ENCODE measurements at places on chromosomes 7 and 10.
A peak's percentile ranks its signal among the peaks of the same experiment; 100 is the strongest.

DNA sequence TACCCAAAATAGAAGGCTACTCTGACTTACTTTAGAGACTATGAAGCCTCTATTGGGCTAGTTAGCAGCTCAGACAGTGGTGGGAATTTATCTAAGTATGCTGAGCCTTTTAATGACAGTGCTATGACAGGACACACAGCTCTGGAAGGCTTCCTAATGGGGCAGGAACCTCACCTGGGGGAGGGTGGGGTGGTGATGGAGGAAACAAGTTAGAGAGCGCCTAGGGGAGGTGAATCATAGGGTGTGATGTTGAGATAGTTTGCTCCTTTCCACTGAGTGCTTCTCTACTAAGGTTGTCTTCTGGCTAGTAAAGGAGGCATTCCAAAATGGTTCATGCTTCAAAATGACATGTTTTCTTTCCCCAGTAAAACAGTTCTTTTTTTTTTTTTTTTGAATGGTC, 42.1 kb downstream of the PPP1R9A start:
- DNase-seq, result no peak

DNA sequence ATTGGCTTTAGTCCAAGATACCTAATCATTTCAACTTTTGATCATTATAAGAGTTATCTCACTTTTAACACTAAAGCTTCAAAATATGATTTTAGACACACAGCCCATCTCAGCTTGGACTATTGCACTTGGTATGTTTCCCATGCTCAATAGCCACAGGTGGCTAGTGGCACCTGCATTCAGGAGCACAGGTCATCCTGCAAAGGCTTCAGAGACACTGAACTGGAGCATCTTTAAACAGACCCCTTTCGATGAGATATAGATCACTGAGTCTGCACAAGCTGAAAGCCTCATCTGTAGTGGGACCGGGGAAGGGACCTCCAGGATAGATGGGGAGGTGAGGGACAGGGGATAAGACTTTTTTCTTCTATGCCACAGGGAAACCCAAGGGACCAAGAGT, 48.5 kb upstream of the TARP start:
- DNase-seq, result no peak

- no peak for DNase-seq
Observed at GRCh38 chr7:155205368-155206317, 92.0 kb upstream of the INSIG1 start.

DNA sequence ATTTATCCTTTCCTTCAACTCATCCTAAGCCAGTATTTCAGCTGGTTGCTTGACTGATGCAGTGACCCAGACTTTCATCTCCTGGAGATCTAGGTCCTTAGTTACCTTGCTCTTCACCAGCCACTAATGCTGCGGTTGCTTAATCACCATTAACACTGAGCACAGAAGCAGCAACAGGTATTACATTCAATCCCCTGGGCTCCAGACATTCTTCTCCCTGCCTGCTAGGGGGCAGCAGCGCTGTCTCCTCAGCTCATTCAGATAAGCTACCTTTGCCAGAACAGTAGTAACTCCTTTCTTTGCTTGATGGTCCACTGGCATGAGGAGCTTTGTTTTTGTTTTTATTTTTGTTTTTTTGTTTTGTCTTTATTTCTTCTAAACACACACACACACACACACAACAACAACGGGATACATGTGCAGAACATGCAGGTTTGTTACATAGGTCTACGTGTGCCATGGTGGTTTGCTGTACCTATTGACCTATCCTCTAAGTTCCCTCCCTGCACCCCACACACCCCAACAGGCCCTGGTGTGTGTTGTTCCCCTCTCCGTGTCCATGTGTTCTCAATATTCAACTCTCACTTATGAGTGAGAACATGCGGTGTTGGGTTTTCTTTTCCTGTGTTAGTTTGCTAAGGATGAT, 1043.2 kb upstream of the C7orf33 start:
- DNase-seq, result peak; percentile 75

DNA sequence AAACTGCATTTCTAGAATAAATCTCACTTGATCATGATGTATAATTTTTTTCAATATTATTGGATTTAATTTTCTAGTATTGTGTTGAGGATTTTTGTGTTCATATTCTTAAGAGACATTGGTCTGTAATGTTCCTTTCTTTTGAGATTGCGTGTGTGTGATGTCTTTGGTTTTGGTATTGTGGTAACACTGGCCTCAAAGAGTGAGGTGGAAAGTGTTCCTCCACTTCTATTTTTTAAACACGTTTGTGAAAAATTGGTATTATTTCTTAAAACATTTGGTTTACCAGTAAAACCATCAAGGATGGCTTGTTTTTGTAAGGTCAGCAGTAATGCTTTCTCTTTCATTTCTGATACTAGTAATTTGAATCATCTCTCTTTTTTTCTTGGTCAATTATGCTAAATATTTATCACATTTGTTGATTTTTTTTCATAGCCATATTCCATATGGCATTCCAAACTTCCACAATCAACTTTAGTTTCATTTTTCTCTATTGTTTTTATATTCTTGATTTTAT, 290.2 kb upstream of the CDC14C start:
- no peak for DNase-seq

DNA sequence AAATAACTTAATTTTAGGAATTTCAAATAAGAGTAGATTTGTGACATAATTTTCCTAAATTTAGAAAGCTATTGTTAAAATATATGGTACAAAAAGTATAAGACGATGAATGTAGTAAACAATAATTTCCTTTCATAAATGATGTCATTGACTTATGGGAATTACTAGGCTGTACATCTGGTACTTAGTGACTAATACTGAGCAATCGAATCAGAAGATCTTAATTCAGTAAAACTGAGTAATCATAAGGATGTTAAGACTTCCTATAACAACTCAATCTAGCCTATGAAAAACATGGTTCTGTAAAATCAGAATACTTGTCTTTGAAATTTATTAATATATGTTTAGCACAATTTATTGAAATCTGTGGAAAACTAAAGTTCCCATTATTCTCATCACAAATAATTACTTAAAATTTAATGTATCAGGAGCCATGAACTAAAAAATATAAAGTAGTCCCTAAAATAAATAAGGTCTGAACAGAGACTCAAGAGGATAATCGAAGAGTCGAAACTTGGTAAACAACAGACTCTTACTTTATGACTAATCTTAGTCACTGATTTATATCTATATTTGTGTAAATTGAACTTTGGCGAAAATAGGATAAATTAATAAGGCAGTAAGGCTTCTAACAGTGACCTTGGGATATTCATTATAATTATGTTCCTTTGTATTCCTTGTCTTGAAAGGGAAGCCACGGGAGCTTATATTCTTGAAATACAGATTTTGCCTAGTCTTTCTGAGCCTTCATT, 142.1 kb downstream of the HGF start:
- no peak for DNase-seq

- DNase-seq, result no peak
Observed at GRCh38 chr10:132102071-132102716, 36.4 kb downstream of the JAKMIP3 start.

- peak; percentile 46 for DNase-seq
Observed at GRCh38 chr7:95811846-95812445, 39.6 kb downstream of the DYNC1I1 start.

- DNase-seq, result no peak
Observed at GRCh38 chr7:70668606-70669358, 463.2 kb upstream of the GALNT17 start.

DNA sequence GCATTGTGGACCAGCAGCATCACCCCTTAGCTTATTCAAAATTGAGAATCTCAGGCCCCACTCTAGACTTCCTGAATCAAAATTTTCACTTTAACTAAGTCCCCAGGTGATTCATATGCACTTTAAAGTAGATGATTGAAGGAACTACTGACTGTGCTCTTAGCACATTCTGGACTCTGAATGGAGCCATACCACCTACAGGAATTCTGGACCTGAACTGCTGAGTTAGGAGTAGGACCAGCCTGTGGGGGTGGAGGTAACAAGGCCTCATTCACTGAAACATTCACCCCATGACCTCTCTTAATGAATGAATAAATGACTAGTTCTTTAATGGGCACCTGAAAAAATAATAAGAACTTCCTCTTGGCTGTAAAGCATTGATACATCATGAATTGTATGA, 7.3 kb downstream of the PDK4 start:
- no peak for DNase-seq

DNA sequence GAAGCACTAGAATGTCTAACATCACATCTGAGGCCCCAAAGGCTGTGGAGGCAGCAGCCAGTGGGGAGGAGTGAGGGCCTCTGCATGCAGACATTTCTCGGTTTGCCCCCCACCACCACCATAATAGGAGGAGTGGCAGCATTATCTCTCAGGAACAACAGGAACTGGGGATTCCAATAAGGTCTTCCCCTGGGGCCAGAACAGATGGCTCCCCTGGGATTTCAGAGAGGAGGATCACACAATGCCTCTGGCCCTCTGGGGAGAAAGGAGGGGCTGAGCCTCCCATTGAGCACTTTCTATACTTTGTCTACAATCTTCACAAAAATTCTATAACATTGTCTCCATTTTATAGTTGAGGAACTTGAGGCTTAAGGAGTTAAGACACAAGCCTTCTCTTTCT, 61.1 kb downstream of the GRID1 start:
- DNase-seq, result no peak

- no peak for DNase-seq
Observed at GRCh38 chr7:4724648-4725013, 42.5 kb downstream of the FOXK1 start.

DNA sequence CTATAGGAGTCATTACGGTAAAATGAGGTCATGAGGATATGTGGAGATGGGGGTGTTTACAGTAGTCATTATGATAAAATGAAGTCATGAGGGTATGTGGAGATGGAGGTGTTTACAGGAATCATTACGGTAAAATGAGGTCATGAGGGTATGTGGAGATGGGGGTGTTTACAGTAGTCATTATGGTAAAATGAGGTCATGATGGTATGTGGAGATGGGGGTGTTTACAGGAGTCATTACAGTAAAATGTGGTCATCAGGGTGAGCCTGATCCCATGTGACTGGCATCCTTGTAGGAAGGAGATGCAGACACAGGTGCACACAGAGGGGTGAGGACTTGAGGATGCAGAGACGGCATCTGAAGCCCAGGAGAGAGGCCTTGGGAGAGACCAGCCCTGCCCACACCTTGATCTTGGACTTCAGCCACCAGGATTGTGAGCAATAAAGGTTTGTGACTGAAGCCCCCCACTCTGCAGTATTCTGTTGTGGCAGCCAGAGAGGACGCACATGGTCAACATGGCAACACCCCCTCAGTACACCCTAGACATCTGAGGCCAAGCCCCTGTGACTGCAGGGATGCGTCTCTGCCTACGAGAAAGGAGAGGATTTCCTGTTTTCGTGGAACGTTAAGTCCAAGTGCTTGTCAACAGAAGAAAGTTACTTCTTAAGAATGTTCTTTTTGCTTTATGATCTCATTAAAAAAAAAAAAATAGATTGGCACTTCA, 544.4 kb downstream of the DNAJB6 start:
- DNase-seq, result no peak

DNA sequence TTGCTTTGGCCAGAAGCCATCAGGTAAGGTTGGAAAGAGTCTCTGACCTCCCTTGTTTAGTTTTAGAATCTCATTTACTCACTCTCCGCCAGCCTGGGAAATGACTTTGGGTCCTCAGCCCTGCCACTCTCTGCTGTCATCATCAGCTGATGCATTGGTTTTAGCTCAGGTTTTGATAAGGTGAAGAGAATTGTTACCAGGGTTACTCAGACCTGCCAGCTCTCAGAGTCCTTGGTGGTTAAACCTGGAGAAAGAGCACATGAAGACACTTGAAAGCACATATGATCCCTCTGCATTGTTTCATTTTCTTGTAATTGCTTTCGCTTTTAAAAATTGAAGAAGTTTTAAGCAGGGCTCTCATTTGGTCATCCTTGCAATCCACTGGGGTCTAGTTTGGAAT, 4.0 kb upstream of the CROT start:
- no peak for DNase-seq

DNA sequence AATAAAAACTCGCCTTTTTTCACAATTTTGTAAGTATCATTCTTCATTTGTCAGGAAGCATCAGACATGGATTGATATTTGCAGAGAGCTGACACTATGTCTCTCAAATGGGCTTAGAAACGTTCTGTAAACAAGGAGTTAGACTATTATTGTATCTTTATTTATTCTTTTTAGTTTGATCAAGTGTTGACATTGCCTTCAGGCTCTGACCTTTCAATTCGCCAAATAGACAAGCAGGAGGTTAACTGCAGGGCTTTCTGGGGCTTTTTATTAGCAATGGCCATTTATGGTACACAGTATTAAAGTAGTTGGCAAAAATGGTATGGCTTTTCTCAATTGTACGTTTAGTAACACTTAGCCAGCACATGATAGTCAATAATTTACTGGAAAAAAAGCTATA, 221.7 kb downstream of the ZWINT start:
- DNase-seq, result peak; percentile 72

- no peak for DNase-seq
Observed at GRCh38 chr10:109887243-109887642, 36.1 kb downstream of the XPNPEP1 start.

GRCh38 chr10:20274571-20274970, 458.3 kb downstream of the PLXDC2 start:
- DNase-seq, result no peak

- no peak for DNase-seq
Observed at GRCh38 chr7:133275008-133275407, 22.1 kb downstream of the EXOC4 start.

DNA sequence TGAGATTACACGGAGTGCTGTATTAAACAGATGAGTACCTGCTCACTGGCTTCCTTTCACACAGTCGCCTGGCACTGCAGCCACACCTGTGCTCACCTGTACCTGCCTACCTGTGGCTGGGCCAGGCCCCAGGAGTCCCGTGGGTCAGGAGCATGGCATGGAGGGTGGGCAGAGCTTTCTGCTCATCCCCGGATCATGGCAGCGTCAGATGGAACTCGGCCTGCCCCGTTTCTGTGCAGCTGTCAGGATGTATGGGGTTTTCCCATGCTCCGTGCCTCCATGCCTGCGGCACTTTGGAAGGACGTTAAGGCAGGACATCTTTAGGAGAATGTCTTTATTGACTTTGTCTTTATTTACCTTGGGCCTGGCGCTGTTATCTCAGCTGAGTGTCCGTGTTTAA, 112.2 kb downstream of the MGMT start:
- DNase-seq, result no peak

- DNase-seq, result no peak
Observed at GRCh38 chr10:129912986-129913695, 50.9 kb downstream of the EBF3 start.

DNA sequence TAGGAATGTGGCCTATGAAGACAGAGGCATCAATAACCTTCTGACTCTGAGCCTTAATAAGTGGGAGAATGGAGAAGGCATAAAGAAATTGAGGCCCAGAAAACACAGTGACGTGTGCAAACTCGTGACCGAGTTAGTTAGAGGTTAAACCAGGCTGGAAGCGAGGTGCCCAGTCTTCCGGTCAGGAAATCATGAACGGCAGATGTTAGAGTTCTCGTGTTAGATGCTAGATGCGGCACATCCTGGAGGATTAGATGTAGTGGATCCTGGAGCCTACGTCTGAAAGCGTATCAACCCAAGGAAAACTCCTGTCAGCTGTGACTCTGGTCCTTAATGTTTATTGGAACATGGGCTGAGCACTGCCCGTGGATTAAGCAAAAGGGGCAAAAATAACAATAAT, 275.9 kb downstream of the TCF7L2 start:
- no peak for DNase-seq

Data from NCI-H2081 (cell line).